Stomach (tissue), 19 donors: ENCODE measurements at places on chromosomes 5 and 9. TPM values are rescaled to one million over a fixed set of nuclear protein-coding genes. Genes with fewer than 3 reads are reported as not detected.

GRCh38 chr5:32687499-32687831 lies 23.7 kb upstream of the NPR3 start:
- no peaks in the 10 kb centered on the region for H3K27me3 ChIP-seq
- H3K4me1 ChIP-seq, result peaks cover 9% of the 10 kb centered on the region
- H3K4me3 ChIP-seq, result no peak overlapping the region
- no peak overlapping the region for H3K27ac ChIP-seq

DNA sequence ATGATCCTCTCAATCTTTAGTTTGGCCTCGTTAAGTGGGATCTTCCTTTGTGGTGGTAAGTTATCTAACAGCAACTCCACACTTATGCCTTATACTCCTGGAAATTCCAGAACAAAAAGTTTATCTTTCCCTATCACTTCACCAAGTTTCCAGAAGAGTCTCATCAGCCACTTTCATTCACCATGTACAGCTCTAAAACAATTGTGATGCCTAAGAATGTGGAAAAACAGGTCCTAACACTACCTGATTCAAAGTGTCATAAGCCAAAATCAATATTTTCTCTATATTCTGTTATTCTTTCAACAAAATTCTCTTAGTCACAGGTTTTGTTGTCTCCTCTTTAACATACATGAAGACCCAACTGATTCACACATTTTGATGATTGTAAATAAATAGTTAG lies 342.4 kb upstream of the TYRP1 start:
- DNase-seq, result no peak
- H3K4me1 ChIP-seq, result no peaks in the 10 kb centered on the region
- H3K27ac ChIP-seq, result no peak overlapping the region
- H3K27me3 ChIP-seq, result no peaks in the 10 kb centered on the region
- no peak overlapping the region for H3K4me3 ChIP-seq
- H3K36me3 ChIP-seq, result no peaks in the 10 kb centered on the region

GRCh38 chr5:132651838-132652469 lies 6.0 kb upstream of the IL13 start:
- no peak overlapping the region for H3K27ac ChIP-seq
- peaks cover 23% of the 10 kb centered on the region for H3K27me3 ChIP-seq
- peaks cover 20% of the 10 kb centered on the region for H3K4me1 ChIP-seq
- DNase-seq, result peak; percentile 32
- no peaks in the 10 kb centered on the region for H3K36me3 ChIP-seq
- H3K4me3 ChIP-seq, result no peak overlapping the region

DNA sequence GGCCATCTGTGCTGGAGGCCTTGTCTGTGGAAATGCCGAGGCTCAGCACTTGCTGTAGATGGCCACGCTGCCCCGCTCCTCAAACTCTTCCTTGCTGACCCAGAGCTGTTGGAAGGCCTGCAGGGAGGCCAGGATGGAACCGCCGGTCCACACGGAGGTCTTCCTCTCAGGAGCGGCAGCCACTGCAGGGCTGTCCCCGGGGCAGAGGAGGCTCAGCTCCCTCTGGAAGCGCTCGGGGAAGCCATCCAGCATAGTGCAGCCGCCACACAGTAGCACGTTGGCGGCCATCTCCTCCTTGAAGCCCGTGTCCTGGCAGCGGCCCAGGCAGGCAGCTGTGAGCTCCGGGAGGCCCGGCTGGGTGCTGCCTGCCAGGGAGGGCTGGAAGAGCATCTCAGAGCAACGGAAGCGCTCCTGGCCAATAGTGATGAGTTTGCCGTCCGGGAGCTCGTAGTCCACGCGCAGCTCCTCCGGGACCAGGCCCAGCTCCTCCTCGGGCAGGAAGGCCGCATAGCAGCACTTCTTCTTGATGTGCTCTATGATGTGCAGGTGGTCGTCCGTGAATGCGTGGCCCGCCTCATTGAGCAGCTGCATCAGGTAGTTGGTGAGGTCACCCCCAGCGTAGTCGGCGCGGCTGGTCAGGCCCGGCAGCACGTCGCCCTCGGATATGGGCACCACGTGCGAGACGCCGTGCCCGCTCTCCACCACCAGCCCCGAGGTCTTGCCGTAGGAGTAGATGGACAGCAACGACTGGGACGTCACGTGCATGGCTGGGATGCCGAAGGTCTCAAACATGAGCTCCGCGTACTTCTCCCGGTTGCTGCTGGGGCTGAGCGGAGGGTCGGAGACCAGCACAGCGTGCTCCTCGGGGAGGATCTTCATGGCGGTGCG lies 901 bp downstream of the ACTL7B start:
- no peak overlapping the region for H3K27ac ChIP-seq
- H3K4me3 ChIP-seq, result no peak overlapping the region
- H3K36me3 ChIP-seq, result no peaks in the 10 kb centered on the region

DNA sequence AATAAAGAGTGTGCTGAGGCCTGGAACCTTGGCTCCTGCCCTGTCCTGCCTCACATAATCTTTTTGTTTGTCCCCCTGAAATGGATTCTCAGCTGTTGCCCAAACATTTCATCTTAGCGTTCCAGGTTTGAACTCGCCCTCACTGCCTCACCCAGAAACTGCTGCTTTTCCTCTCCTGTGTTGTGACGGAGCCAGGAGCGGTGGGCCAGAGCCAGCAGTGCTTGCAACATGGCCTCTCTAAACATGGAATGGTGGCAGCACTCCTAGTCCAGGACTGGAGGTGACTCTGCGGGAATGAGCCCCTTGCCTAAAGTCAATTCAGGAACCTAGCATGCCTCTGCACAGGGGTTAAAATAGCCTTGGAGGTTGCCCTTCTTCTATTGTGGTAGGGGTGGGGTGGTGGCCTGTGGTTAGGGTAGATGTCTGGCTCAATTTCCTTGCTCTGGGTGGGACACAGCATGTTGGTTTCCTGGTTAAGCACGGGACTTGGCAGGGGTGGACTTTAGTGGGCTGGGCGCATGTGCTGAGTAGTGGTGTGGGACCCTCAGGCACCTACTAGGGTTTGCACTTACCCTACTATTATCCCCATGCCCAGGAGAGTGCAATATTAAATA lies 101.6 kb downstream of the SLC25A46 start:
- no peaks in the 10 kb centered on the region for H3K36me3 ChIP-seq
- no peak overlapping the region for H3K27ac ChIP-seq
- H3K4me3 ChIP-seq, result no peak overlapping the region
- no peaks in the 10 kb centered on the region for H3K27me3 ChIP-seq

- H3K4me1 ChIP-seq, result peaks cover 25% of the 10 kb centered on the region
- no peak overlapping the region for H3K27ac ChIP-seq
- no peak for DNase-seq
Observed at GRCh38 chr9:35487081-35487480, 2.8 kb upstream of the RUSC2 start.

GRCh38 chr9:81591791-81592190 lies 97.6 kb downstream of the TLE1 start:
- no peaks in the 10 kb centered on the region for H3K27me3 ChIP-seq
- DNase-seq, result no peak
- no peak overlapping the region for H3K4me3 ChIP-seq
- peaks cover 60% of the 10 kb centered on the region for H3K36me3 ChIP-seq
- no peak overlapping the region for H3K27ac ChIP-seq

Gene DMRT2
- 23.2 TPM for total RNA-seq

Gene DOK3
- total RNA-seq, result 5.0 TPM

Gene GZMA
- 9.9 TPM for total RNA-seq

Gene FOXD4L4
- total RNA-seq, result not detected

Gene KIF4B
- not detected for total RNA-seq
